ENCODE measurements at places on chromosomes 3 and 15.
A peak's percentile ranks its signal among the peaks of the same experiment; 100 is the strongest.

- no peak for DNase-seq
Observed at GRCh38 chr3:119148493-119149180, 2.7 kb downstream of the TEX55 start.

- DNase-seq: peak; percentile 69
Observed at GRCh38 chr15:70100474-70101341, 3.0 kb upstream of the TLE3 start.

DNA sequence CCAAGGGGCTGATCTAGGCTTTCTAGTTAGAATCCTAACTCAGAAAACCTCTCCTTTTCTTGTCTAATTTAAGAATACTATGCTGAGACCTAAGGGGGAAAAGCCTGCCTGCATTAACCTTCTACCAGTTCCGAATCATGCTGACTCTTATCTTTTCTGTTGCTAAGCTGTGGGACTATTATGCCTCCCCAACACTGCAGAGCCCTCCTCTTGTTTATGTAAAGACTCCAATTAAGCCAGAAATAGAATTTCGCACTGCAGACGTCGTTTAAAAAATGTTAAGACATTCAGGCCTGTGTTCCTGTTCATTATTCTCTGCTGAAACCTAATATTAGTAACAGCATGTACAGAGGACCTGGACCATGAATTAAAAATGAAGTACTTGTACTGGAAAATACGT, 310.6 kb upstream of the ATP11B start:
- no peak for DNase-seq

DNA sequence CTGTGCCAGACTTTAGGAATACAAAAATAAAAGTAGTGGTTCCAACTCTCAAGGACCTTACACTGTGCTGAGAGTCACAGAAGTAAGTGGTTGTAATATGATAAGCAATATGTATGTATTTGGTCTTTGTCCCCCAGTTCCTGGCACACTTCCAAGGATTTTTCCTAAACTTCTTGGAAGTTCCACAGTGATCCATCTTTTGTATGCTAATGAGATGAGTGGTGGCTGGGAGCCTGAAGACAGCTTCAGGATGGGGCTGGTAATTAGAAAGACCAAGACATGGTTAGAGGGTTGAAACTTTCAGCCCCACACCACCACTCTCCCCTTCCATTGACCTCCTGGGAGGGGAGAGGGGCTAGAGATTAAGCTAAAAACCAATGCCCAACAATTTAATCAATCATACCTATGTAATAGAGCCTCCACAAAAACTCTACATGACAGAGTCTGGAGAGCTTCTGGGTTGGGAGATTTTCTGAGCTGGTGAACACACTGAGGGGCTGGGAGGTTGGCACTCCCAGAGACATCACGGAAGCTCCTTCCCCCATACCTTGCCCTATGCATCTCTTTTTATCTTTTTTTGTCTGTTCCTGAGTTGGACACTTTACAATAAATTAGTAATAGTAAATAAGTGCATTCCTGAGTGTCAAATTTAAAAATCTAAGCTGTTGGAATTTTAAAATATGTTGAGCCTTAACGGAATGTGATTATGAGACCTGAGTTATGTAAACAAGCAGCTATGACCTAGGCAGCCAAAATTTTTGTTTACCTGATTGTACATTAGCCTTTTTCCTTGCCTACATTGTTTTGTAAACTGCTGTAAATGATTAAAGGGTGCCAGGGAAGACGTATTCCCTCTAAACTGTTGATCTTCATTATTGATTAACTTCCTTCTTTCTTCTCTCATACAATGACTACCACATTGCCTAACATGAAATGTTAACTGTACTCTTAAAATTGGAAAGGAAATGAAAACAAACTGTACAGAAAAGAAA, 24.3 kb downstream of the CD200R1L start:
- DNase-seq: no peak

DNA sequence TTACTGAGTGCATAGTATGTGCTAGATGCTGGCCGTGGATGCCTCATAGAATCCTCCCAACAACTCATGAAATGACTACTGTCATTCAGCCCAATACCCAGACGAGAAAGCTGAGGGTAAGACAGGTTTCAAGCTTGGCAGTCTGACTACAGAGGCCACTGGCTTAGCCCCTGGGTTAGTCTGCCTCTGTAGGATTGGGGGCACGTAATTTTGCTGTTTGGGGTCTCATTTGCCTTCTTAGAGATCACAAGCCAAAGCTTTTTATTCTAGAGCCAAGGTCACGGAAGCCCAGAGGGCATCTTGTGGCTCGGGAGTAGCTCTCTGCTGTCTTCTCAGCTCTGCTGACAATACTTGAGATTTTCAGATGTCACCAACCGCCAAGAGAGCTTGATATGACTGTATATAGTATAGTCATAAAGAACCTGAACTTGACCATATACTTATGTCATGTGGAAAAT, 1.0 kb upstream of the CCR5 start:
- DNase-seq: no peak

DNA sequence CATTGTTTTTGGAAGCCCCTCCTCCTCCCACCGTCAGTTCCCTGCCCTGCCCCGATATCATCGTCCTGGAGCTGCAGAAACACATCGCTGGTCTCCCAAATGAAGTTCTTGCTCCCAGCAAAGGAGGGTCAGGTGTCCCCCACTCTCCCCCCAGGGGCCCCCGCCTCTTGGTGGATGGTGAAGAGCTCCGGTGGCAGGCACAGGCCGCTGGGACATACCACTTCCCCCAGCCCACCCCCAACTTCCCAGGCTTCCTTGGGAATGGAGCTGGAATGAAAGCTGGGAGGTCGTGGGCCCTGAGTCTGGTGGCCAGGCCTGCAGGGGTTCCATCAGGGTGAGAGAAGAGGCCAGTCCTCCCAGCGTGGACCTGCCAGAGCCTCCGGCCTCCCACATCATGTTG, 137.7 kb downstream of the CHSY1 start:
- no peak for DNase-seq

DNA sequence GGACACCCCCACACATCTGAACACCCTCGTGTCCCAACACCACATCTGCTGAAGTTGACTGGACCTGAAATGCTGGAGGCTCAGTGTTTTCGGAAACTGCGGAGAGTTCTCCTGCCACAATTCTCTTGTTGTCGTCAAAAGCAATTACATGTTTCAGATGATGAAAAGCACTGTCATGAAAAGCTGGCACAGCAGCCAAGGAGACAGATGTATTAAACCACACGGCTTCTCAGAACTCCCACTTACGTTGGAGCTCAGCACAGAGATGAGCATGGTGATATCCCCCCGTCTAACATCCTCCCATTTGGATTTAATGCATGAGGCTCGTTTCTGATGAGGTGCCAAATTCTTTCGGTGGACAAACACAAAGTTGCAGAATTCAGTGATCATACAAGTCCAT, 180.1 kb downstream of the RORA start:
- DNase-seq: peak; percentile 58

GRCh38 chr3:30347679-30348216, 258.7 kb upstream of the TGFBR2 start:
- no peak for DNase-seq

DNA sequence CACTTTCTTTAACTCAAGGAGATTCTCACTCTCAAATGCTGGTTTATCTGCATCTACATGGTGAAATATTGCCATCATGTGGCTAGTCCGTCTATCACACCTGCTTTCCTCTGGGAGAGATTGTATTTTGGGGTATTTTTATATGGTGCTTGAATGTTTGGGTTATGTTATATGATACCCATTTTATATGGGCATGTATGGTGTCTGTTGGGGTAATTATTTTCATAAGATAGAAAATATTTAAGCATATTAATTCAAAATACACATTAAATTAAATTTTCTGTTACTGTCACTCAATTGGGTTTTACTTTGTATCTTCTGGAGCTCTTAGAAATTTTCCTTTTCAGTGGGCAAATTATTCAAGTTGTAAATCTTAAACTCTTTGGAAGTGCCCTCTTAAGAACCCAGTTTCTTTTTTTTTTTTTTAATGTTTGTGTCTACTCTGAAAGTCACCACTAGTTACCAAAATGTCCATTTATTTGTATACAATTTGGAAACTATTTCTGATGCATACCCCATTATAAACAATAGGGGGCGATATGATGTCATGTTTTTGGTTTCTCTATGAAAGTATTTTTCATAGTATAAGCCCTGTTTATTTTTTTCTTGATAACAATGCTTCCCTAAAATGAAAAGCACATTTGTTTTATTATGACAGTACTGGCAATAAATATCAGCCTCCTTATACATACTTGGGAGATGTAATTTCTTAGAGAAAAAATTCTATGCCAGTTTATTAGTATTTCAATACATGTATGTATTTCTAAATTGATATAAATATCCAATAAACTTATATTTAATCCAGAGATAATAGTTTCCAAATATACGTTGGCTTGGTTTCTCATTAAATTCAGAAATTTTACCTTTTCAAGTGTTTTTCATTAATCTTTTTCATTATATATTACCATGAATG, 36.1 kb upstream of the PLSCR5 start:
- DNase-seq: no peak

DNA sequence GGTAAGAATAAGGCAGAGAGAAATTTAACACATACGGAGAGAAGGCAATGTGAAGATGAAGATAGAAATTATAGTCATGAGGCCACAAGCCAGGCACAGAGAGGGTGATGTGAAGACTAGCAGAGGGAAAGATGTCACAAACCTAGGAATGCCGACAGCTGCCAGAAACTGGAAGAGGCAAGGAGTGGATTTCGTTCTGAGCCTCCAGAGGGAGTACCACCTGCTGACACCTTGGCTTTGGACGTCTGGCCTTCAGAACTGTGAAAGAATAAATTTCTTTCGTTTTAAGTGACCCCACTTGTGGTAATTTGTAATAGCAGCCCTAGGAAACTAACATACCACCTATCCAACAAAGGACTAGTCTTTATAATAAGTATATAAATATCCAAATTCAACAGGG, 5.0 kb upstream of the SGO1 start:
- DNase-seq: no peak

DNA sequence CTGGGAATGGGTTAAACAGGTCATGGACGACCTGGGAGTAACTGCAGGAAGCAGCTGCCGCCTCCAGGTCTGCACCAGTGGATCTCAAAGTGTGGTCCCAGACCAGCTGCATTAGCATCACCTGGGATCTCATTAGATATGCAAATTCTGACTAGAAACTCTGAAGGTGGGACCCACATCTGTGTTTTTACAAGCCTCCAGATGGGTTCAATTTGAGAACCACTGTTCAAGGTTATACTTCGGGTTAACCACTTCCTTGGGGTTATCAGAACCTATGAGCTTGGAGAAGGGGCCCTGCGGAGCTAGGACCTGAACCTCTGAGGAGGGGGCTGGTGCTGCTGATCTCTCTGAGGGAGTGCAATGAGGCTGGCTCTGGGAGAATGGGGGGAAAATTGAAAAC, 324.8 kb upstream of the CTDSPL start:
- DNase-seq: no peak

- no peak for DNase-seq
Observed at GRCh38 chr15:42070976-42071350, 23.4 kb downstream of the PLA2G4D start.

GRCh38 chr15:68431792-68432401, at the start of gene ITGA11:
Gene ITGA11 (minus strand): TSS chr15:68432163. CDS start chr15:68432066, 97 bp downstream.
- DNase-seq: peak; percentile 83

DNA sequence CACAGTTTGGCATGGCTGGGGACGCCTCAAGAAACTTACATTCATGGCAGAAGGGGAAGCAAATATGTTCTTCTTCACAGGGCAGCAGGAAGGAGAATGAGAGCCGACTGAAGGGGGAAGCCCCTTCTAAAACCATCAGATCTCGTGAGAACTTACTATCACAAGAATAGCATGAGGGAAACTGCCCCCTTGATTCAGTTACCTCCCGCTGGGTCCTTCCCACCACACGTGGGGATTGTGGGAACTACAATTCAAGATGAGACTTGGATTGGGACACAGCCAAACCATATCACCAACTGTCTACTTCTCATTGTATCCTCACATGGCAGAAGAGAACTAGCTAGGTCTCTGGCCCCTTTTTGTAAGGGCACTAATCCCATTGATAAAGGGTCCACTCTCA, 30.5 kb downstream of the CCDC32 start:
- DNase-seq: no peak

DNA sequence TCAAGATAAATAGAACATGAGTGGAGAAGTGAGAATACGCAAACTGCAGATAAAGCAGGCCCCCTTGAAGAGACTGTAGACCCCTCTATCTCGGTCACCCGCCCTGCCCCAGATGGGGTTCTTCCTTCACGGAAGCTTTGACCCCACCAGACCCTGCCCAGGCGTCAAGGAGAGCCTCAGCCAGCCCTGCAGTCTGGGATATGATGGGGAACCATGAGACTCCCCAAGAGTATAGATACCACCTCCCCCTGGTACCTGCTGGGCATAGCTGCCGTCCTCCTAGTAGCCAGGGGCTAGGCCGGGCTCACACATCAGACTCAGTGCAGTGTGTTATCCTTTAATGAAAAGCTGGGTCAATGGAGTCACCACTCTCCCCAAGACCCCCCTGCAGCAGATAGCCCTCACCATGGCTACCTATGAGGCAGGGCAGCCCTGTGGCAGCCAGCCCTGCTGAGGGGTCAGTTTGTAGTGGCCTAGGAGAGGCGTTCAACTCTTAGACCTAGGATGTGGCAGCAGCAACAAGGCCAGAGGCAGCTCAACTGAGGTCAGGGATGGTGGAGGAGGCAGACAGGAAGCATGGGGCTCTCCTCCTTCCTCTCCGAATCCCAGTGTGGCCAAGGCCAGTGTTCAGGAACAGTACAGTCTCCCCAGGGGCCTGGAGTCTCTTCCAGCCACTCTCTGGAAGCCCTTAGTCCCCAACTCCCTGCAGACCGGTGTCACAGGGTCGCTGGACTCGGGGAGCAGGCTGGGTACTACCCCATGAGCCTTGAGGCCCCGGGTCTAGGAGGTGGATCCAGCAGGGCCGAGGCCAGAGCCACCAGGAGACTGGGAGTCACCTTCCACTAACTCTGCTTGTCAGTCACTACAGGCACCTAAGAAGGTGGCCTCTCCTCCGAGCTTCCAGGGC, 26.1 kb downstream of the PLXNB1 start:
- no peak for DNase-seq

DNA sequence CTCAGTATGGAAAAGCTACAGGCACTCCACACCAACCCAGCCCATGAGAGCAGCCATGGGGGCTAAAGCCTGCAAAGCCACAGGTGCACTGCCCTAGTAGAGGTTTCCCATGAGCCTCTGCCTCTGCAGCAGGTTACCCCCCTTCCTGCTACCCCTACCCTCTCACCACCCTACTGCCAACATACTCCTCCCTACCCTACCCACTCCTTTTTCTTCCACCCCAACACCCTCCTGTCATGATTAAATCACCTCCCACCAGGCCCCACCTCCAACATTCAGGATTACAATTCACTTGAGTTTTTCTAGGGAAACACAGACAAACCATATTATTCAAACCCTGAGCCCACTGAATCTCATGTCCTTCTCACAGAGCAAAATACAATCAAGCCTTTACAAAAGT, 88.4 kb downstream of the LMLN start:
- DNase-seq: no peak

DNA sequence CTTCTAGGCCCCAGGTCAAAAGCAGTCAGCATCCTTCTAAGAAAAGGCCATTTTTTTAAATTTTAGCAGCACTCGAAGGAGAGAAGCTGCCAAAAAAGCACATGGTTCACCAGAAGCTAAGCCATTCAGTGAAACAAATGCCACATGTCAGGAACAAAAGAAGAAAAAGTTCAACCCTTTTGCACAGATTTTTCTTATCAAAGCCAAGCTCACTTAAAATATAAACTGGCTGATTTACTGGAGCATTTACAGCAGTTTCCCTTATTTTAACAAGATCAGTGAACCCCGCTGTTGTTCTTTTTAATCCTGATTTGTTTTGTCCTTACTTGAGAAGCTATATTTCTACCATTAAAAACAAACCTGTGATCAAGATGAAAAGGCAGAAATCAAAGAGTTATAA, 46.5 kb upstream of the SYNPR start:
- DNase-seq: no peak

GRCh38 chr3:36740787-36741186, 23.6 kb downstream of the DCLK3 start:
- no peak for DNase-seq

- DNase-seq: peak; percentile 87
Observed at GRCh38 chr3:36993326-36994283, at the start of gene MLH1. Gene MLH1 (plus strand): TSS chr3:36993518. CDS start chr3:36993548, 30 bp downstream.
